ENCODE measurements at places on chromosomes 13 and 19.

DNA sequence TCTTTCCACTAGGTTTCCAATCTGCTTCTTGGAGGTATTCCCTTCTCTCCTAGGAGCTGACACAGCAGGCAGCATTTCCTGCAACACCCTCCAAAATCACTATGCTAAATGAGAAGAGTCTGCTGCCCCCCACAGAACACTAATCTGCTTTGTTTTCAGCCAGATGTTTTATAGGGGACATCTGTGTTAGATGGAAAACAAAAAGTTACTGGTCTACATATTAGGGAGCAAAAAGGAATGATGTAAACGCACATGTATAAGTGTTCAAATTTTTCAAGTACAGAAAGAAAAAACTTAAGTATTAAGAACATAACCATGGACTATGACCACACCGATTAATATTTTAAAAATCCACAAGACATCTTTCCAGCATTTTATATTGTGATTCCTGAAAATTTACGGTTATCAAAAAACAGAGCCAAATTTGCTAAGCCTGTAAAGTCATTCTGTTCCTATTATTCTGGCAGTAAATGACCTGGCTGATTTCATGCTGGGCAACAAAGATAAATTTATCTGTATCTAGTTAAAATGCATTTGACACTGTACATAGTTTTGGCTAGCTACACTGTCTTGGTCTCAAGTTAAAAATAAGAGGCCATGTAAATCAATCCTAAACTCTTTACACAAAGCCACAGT is 63.3 kb downstream of the DCLK1 start:
- no peak for DNase-seq

DNA sequence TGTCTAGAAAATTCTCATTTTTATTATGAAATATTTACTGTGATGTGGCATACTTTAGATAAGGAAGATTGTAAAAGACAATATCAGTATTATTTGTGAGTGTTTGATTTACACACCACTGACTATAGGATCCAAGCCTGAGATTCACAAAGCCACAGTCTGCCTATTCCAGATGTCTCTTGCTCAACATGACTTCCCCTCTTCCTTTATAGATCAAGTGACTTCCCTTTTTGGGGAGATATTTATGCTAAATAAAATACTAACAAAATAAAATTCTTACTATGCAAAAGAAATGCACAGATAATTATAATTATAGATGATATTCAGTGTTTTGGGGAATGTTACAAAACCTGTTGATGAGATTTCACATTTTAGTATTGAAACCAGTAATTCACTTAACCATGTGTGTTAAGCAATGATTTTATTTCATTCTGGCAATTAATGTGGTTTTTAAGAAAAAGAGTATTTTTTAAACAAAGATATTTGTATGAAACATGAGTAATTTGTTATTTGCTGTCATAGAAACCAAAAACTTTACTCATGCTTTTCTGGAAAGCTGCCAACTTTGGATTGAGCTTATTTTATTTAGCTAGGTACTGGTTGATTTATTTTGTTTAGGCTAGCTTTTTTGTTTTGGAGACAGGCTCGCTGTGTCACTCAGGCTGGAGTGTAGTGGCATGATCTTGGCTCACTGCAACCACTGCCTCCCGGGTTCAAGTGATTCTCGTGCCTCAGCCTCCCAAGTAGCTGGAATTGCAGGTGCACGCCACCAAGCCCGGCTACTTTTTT is 13.7 kb upstream of the GPR183 start:
- no peak for DNase-seq

DNA sequence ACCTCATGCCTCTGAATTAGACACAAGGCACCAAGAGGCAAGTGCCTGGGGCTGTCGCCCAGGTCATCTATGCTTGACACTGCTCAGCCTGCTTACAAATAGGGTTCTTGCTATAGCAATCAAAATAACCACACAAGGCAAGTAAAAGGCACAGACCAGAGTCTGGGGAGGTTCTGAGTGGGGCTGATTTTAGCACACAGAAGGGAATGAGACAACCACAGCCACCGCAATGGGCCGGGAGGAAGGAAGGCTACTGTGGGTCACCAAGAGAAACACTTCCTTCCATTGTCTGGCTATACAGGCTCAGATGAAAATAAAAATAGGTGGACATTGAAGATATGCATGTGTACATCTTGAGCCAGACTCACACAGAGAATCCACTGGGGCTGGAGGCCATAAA is 159.1 kb downstream of the DLEU7 start:
- DNase-seq: no peak

- no peak for DNase-seq
Measured at GRCh38 chr13:51240178-51240577, 18.0 kb downstream of the FAM124A start.

DNA sequence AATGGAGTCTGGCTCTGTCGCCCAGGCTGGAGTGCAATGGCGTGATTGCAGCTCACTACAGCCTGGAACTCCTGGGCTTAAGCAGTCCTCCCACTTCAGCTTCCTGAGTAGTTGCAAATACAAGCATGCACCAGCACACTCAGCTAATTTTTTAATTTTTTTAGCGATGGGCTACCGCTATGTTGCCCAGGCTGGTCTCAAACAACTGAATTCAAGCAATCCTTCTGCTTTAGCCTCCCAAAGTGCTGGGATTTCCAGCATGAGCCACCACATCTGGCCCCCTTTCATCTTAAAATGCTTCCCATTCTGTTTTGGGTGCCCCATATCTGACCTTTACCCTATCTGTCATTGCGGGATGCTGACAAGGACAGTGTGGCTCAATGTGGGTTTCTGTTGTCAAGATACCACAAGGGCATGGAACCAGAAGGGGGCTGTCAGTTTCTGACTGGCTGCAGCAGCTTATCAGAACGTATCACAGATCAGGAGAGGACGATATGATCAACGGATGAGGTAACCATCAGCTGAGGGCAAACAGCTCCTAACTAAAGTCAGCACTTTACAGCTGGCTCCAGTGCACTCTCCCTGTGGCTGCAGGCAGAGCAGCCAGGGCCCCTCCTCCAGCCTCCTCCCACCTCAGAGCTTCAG is 32.4 kb downstream of the GPR42 start:
- DNase-seq: no peak

DNA sequence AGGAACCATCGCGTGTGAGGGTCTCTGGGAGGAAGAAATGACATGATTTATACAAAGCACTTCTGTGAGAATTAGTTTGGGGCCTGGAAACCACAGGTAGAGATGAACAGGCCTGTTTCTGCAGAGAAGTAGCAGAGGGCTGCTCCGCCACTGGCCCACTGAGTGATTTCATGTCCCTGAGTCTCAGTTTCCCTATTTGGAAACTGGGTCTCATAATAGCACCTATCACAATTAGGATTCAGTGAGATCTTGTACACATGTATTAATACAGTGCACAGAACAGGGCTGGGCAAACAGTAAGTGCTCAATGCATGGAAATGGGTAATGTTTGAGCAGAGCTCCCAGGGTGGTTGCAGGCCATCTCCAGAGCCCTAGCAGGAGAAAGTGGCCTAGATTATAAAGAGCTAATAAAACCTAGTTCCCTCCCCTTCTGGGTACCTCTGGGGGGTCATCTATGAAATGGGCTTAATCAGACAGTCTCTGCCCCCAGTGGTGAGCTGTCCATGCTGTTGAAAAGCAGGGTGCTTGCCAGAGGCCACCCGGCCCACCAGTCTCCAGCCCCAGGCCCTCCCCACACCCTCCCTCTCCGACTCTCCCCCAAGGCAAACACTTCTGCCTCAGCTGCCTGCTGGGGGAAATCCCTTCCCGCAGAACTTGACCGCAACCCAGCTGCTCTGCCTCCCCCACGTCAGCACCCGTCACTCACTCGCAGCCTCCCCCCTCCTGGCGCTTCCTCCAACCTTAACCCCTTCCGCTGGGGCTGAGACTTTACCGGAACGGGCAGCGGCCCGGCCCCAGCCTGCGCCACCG is 4.5 kb downstream of the BCL3 start:
- DNase-seq: peak; percentile 89
